Upper lobe of right lung (tissue), 1 donor: ENCODE measurements at places on chromosomes 1 and 21. TPM values are rescaled to one million over a fixed set of nuclear protein-coding genes. Genes with fewer than 3 reads are reported as not detected.

DNA sequence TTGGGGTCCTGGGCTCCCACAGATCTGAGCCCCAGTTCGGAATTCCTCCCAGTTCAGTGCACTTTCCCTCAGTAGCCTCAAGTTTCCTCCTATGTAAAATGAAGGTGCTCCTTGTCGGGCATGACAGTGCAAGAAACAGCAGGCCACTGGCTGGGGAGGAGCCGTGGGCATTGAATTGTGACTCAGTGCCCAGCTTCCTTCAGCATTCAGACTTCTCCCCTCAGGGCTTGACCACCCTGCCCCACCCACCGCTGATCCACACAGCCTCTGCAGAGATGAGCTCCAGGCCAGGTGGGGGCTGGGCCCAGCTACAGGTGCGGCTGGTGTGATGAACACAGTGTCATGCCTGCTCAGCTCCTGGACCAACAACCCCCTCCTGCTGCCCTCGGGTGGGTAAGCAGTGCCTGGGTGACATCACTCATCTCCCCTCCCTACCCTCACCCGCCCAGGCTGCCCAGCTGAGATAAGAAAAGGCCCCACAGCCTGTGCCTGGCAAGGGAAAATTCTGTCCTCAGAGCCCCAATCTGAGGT is 4.9 kb downstream of the MOB3C start:
- no peak for DNase-seq

GRCh38 chr1:48936436-48936835 is 159.7 kb upstream of the BEND5 start:
- no peak for DNase-seq

DNA sequence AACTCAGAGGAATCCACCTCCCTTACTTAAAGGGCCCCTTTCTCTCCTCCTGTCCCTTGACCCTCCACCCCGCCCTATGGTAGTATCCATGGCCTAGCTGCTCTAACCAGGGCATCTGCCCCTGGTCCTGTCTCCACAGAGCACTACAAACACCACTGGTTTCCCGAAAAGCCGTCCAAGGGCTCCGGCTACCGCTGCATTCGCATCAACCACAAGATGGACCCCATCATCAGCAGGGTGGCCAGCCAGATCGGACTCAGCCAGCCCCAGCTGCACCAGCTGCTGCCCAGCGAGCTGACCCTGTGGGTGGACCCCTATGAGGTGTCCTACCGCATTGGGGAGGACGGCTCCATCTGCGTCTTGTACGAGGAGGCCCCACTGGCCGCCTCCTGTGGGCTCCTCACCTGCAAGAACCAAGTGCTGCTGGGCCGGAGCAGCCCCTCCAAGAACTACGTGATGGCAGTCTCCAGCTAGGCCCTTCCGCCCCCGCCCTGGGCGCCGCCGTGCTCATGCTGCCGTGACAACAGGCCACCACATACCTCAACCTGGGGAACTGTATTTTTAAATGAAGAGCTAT is 1.7 kb downstream of the BTG2 start:
- peak; percentile 75 for DNase-seq

- no peak for DNase-seq
Observed at GRCh38 chr1:119136401-119136800, 4.1 kb downstream of the WARS2 start.

GRCh38 chr1:230531103-230531502 is 105.0 kb upstream of the PGBD5 start:
- DNase-seq: no peak

- no peak for DNase-seq
Observed at GRCh38 chr1:21534674-21535378, 25.6 kb downstream of the ALPL start.

ATF3 gene
- total RNA-seq: 28.9 TPM

LORICRIN gene
- not detected for total RNA-seq

AGO4 gene
- total RNA-seq: 23.6 TPM

OR2AK2 gene
- total RNA-seq: not detected

DMRTA2 gene
- not detected for total RNA-seq
